Spleen (tissue), 13 donors: ENCODE measurements at places on chromosomes 13 and 19. TPM values are rescaled to one million over a fixed set of nuclear protein-coding genes. Genes with fewer than 3 reads are reported as not detected.

Gene KIR2DL4
- total RNA-seq, result 6.6 TPM

DNA sequence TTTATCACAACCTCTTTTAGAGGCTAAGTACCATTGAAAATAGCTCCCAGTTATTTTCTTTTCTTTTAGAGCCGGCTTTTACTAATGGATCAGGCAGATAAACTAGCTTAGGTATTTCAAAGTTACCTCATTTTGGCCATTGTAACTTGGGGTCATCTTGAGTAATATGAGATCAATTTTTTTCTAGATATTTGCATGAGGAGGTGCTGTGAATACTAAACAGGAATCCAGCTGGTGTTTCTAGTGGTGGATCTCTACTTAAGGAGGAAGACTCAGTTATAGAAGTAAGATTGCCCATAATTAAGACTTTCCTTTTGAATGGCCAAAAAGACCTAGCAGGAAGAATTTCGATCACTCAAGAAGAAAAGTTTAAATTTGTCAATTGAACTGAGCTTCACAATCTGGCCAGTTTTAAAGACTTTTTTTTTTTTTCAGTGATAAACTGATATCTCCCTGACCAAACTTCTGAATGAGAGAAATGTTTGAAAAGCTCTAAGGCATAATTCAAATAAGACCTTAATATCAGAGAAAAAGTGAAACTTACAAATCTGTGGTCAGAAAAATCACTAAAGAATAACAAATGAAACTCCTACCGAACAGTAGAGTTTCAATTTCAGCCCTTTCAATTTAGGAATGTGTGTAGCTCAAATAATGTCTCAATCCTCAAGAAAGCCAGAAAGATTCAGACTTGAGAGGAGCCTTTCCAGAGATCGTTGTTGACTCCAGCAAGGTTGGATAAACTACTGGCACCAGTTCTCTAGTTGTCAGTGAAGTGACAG, 11.6 kb upstream of the NAA16 start:
- no peak for DNase-seq

Gene NLRP11
- not detected for total RNA-seq

DNA sequence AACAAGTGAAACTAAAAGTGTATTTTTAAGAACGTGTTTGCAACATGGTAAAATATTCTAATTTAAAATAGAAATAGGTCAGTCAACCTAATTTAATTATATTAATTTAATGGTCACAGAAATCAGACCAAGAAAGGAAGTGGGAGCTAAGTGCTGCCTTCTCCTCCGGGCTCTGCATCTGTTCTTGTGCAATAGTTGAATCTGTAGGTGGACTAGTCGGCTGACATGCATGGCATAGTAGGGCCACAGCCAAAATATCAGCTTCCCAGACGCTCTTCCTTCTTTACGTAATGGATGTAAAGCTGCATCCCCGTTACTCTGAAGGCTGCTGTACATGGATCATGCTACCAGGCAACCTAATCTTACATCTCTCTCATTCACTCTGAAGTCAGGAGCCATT, 47.3 kb downstream of the COL4A1 start:
- no peak for DNase-seq

Gene RAVER1
- total RNA-seq, result 45.1 TPM
